ENCODE measurements at places on chromosomes 7 and 10.

DNA sequence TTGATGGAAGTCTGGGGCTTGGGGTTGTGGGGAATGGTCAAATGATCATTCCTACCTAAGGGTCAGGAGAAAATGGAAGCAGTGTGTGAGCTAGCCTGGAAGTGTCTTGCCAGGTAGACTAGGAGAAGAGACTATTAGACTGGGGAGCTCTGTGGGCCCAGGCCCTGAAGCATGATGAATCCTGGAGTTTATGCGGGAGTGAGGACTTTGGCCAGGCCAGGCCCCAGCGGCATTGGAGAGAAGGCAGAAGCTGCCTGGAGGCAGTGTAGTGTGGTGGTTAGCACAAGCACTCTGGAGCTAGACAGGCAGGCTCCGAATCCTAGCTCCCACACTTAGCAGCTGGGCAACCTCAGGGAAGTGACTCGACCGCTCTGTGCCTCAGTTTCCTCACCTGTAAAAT is 29.3 kb downstream of the ZMIZ1 start:
- DNase-seq, result no peak

DNA sequence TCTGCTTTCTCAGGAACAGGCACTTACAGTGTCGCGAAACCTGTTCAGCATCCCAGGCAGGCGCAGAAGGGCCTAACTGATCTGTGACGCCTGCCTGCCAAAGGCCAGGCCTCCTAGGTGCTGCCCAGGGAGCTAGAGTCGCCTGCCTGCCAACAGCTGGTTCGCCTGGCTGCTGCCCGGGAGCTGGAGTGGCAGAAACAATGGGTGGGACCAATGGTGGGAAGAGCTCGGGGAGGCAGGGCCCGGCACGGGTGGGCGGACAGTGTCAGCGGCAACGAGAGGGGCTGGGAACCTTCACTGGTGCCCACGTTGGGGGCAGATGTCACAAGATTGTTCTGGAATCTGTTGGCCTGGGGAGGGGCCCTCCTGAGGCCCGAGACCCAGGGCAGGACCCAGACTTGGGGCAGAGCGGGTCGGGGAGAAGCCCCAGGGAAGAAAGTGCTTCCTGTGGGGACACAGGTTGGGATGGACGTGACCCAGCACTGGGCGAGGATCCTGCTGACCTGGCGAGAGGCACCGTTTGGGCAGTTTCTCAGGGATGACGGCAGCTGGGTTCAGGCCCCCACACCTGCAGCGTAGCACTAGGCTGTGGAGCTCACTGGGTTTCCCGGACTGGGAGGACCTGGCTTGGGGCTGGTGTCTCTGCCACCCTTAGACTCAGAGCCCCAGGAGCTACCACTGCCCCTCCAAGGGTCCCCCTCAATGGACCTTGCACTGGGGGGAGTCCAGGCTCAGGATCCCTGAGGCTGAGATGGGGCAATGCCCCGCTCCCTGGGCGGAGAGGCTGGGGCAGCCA is 181.8 kb downstream of the ELFN1 start:
- no peak for DNase-seq

- no peak for DNase-seq
These were observed 1.9 kb downstream of the VGF start for GRCh38 chr7:101163279-101164070.

- no peak for DNase-seq
These were observed 32.7 kb upstream of the RASGEF1A start for GRCh38 chr10:43299579-43299978.

GRCh38 chr7:28112012-28112411 is 68.6 kb downstream of the JAZF1 start:
- no peak for DNase-seq

DNA sequence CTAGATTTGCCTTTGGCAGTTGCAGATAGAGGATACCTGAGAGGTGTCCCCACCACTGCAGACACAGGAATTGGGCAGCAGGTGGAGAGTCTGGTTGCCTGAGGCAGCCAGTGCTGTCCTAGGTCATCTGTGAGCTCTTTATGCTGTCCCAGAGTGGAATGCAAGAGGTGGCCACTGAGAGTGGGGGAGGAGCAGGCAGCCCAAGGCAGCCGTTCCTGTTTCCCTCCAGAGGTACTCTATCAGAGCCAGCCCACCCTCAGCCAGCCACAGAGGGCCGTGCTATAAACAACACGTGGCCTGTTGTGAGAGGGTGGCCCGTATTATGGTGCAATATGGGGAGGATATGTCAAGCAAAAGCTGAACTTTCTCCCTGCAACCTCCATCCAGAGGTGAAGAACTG is 8.5 kb downstream of the LRRC18 start:
- DNase-seq, result no peak

GRCh38 chr10:99983280-99983988 is 26.3 kb downstream of the DNMBP start:
- DNase-seq, result no peak

DNA sequence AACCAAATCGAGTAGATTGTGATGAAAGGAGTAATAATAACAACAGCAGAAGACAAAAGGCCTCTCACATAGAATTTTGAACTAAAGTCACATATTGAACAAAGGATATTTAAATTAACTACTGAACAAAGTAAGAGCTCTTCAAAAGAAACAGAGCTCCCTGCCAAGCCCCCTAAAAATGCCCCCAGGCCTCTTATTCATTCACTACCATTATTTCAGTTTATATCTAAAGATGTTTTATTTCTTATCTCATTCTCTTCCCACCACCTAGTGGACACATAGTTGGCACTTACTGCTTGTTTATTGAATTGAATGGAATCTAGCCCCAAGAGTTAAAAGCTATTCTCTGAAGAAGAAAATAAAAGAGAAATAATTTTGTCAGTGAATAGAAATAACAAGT is 37.4 kb downstream of the VCL start:
- no peak for DNase-seq

GRCh38 chr7:12638851-12639456 is 48.5 kb upstream of the ARL4A start:
- DNase-seq, result peak; percentile 16

DNA sequence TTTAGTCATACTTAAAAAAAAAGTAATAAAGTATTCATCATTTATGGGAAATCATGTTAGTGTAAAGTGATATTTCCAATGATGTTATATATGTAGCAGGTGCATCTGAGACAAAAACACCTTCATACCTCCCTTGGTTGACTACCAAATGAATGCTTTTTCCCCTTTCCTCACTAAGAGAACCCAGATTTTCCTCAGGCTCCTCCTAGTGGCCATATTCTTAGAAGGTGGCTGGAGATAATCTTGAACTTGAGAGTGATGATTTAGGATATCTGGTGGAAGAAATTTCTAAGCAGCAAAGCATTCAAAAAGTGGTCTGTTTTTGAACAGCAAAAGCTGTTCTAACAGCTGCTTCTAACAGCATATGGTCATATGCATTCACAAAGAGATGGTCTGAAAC is 16.8 kb upstream of the DNAH11 start:
- no peak for DNase-seq

DNA sequence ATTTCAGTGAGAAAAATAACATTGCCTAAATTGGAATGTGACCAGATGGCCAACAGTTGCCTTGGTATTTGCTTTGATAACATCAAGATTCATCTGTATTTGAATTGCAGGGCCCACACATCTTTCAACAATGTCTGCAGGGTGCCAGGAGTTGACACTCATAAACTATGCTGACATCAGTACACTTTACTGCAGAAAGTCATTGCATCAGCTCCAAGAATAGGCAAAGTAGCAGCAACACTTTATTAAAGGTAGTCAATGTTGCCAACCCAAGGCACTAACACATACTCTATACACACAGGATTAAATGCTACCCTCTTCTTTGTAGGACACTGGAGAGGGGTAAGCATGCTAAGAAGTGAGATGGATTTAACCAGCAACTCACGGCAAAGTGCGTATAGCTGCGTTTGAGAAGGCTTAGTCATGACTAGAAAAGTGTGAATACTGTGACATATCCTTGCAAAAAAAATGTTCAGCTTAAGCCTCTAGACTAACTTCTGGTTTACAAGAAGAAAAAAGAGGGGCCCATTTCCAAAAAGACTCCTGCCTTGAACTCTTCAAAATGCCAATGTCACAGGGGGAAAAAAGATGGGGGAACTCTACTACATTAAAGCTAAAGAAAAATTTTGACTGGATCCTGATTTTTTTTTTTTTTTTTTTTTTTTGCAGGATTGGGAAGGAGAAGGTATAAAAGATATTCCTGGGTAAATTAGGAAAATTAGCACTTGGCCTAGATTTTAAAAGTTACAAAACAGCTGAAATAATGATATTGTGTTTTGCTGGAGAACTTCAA is 2.2 kb downstream of the BBIP1 start:
- no peak for DNase-seq

DNA sequence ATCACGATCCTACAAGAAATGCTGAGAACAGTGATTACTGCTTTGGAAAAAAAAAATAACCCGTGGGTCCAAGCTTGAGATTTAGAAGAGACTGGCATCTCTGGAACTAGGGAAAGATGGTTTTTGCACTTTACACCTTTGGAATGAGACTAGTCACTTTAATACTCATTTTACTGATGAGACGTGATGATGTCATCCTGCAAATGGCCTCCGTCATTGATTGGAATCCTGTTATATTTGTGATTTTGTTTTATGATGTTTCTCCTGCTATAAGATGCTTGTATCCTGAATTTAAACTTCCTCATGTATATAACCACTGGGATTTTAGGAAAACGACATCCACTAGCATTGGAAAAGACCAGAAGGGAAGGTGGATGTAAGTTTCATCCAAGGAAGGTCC is 361.3 kb upstream of the AOAH start:
- DNase-seq, result no peak

DNA sequence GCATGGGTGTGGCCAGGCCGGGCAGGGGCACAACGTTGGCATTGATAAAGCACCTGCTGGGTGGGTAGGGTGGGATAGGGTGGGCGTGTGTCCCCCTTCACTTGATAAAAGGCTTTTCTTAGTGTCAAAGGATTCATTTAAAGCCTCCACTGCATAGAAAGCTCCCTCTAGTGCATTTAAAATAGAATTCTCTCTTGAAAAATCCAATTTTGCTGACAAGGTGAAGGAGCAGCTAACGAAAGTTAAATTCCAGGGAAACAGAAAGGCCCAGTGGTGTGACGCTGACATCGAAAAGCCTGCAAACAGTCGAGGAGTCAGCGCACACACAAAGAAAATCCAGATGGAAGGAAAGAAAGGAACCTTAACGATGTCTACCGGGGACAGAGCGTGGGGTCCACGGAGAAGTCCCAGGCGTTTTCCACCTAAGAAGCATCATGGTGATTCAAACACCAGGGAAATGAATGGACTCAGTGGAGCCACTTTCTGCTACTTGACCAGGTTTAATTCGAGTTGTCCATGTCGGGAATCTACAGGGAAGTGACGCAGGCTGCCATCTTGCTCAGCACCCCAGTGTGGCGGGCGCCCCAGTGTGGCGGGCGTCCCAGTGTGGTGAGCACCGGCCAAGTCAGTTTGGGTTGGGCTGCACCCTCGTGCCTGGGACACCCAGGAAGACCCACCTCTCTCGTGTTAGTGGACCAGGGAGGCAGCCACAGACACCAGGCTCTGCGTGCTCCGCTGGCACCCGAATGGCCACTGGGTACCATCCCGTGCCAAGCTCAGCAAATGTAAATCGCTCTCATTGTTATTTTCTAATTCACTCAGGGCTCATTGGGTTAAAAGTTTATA is 217.8 kb downstream of the DNAJB6 start:
- DNase-seq, result no peak

DNA sequence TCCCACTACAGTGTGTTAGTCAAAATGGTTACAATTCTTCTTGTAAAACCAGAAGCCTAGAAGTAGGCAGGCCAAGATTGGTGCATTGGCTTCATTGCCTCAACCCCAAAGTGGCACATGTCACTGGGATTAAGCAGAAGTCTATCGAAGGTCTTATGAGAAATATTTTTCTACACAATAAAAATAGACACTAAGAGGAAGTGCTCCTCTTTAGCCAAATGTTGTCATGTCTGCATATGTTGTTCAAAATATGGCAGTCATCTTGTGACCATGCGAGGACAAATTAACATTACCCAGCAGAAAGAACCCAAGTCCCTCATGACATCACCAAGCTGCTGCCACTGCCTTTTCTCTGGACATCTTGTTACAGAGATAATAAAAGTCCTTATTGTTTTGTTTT is 6.3 kb upstream of the NSMCE4A start:
- DNase-seq, result no peak

DNA sequence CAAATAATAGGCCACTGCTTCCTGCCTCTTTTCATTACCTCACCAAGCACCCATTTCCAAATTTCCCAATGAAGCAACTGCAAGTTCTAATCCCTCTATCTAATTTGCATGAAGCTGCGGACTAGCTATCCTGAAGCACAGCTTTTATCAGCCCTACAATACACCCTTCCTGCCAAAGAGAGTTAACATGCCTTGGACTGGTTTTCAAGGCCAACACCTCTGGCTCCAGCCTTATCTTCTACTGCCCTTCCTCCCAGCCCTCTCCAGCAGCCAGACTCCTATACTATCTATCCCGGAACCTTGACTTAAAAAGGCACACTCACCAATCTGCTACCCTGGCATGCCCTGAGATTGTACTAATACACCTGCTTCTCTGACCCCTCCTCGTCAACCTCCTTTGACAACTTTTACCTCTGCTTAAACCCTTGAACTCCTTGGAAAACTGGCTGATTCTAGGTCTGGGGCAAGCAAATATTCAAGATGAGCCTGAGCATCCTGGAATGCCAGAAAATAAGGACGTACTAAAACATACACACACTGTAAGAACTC is 73.4 kb downstream of the SGMS1 start:
- DNase-seq, result no peak

DNA sequence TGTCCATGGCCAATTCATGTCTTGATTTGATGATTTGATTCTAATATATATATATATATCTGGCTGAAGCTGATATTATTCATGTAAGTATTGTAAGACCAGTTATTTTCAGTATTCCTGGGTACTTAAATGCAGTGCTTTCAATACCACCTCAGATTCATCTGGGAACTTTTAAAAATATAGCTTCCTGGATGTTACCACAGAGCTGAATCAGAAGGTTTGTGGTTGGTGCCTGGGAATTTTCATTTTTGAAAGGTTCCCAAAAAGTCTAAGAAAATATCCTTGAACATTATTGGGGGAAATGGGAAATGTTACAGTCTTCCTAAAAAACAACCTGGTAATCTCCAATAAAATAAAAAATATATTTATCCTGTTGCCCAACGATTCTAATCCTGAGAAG is 10.7 kb upstream of the PPP3CB start:
- DNase-seq, result no peak

DNA sequence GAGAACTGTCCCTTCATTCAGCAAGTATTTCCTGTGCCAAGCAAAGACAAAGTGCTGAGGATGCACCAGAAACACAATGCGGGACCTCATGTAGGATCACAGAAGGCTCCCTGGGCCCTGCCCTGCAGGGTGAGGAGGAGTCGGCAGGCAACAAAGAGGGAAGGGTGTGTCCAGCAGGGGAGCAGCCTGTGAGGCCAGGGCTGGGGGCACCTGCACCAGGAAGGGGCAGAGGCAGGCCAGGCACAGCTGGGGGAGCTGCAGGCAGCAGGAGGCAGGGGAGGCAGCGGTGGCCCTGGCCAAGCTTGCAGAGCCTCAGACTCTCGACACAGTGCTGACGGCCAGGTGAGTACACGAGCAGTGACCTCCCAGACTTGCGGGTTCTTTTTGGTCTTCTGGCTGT is 123.3 kb downstream of the SLIT1 start:
- DNase-seq, result no peak

DNA sequence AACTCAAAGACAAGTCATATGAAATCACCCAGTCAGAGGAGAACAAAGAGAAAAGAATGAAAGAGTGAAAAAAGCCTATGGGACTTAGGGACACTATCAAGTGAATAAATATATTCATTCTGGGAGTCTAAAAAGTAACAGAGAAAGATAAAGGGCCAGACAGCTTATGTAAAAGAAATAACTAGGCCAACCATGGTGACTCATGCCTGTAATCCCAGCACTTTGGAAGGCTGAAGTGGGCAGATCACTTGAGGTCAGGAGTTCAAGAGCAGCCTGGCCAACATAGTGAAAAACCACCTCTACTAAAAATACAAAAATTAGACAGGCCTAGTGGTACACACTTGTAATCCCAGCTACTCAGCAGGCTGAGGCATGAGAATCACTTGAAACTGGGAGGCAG is 154.7 kb upstream of the TMEM106B start:
- no peak for DNase-seq

Measured in HuH-7 (cell line).